ENCODE measurements at places on chromosomes 11 and 22. TPM values are rescaled to one million over a fixed set of nuclear protein-coding genes. Genes with fewer than 3 reads are reported as not detected.

The OR8D4 gene
- not detected for total RNA-seq

The TSKU gene
- 6.8 TPM for total RNA-seq

The EMID1 gene
- total RNA-seq = 0.54 TPM

- no peak for DNase-seq
These were observed 20.4 kb upstream of the EMSY start for GRCh38 chr11:76424379-76424778.

GRCh38 chr11:27201454-27202302, 161.1 kb downstream of the BBOX1 start:
- DNase-seq = peak; percentile 48

- peak; percentile 95 for DNase-seq
These were observed 144.6 kb downstream of the CCDC81 start for GRCh38 chr11:86519064-86519911.

GRCh38 chr11:95556011-95556341, 233.6 kb downstream of the FAM76B start:
- DNase-seq = no peak
